ENCODE measurements at places on chromosomes 6 and 20. TPM values are rescaled to one million over a fixed set of nuclear protein-coding genes. Genes with fewer than 3 reads are reported as not detected.

The SLC22A23 gene
- total RNA-seq = 28.8 TPM

The THEMIS gene
- total RNA-seq = under 0.01 TPM

The GINS1 gene
- total RNA-seq = 6.0 TPM

The PNPLA1 gene
- not detected for total RNA-seq

The CNR1 gene
- 0.72 TPM for total RNA-seq

The PREX1 gene
- under 0.01 TPM for total RNA-seq

The C20orf204 gene
- 0.85 TPM for total RNA-seq

The PSORS1C2 gene
- total RNA-seq = not detected

The SLC17A2 gene
- not detected for total RNA-seq

The CLVS2 gene
- not detected for total RNA-seq

The CRIP3 gene
- not detected for total RNA-seq

The EYA4 gene
- 2.9 TPM for total RNA-seq

The PSORS1C1 gene
- total RNA-seq = 1.7 TPM

The BTN1A1 gene
- total RNA-seq = not detected

The SLC17A9 gene
- 0.43 TPM for total RNA-seq
